Testis (tissue), 5 donors: ENCODE measurements at places on chromosomes 1 and 21. TPM values are rescaled to one million over a fixed set of nuclear protein-coding genes. Genes with fewer than 3 reads are reported as not detected.

Gene GUCA2A
- total RNA-seq = not detected

Gene SPRR2A
- not detected for total RNA-seq

Gene PLA2G2F
- total RNA-seq = not detected

Gene FAM72A
- total RNA-seq = 4.9 TPM

Gene DAB1
- total RNA-seq = 0.79 TPM
